ENCODE measurements at places on chromosomes 5 and 9. TPM values are rescaled to one million over a fixed set of nuclear protein-coding genes. Genes with fewer than 3 reads are reported as not detected.

Gene GABBR2
- 9.0 TPM for total RNA-seq

Gene LCN12
- total RNA-seq = 3.4 TPM

Gene LCN1
- total RNA-seq = not detected

DNA sequence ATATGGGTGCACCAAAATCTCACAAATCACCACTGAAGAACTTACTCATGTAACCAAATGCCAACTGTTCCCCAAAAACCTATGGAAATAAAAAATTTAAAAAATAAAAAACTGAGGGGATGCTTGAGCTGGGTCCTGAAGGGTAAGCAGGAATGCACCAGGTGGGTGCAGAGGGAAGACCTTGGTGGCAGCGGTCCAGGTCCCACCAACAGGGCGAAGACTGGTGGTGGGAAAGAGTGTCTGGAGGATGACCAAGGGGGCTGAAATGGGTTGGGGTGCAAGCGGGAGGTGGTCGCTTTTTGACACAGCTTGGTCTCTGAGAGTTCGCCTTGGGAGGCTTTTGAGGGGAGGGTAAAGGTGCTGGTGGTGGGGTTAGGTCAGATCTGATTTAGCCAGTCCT lies 3.3 kb upstream of the DAB2IP start:
- DNase-seq = no peak

DNA sequence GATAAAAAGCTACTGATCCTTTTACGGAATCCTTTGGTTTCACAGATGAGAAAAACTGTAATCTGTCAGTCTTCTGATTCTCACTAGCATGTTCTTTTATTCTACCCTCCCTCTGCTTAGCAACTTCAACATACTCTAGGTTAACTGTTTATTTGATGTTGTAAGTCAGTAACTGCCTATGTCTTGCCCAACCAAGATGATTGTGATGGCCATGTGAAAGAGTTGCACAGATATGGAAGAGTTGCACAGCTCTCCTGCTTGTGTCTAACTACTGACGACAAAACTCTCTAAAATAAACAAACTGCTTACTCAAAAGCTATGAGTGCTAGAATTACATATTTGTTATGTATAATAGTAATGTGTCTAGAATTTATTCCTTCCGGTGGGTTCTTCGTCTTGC lies 227.3 kb upstream of the DAB2 start:
- DNase-seq = no peak

All from adrenal gland (tissue), 19 donors.